ENCODE measurements at places on chromosomes 1 and 21.

- DNase-seq = no peak
These were observed 19.1 kb upstream of the PPIH start for GRCh38 chr1:42639116-42639515.

DNA sequence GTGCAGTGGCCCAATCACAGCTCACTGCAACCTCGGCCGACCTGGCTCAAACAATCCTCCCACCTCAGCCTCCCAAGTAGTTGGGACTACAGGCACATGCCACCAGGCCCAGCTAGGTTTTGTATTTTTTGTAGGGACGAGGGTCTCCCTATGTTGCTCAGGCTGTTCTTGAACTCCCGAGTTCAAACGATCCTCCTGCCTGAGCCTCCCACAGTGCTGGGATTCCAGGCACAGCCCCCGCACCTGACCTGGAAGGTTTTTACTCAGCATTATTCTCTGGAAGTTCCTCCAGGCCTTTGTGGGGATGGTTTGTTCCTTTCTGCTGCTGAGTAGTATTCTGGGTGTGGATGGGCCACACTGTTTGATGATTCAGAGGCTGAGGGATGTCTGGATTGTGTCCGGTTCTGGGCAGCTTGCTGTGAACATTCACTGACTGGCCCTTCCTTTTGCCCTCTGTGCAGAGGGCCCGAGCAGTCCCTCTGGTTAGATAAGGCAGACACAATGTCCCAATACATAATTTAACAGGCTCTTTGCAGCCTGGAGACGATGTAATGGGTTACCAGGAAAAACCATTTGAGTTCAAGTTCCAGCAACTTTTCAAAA, 6.0 kb upstream of the TRAPPC10 start:
- DNase-seq = no peak

GRCh38 chr1:78779831-78780230, 130.2 kb downstream of the IFI44 start:
- no peak for DNase-seq

- no peak for DNase-seq
These were observed 394.8 kb downstream of the PBX1 start for GRCh38 chr1:164953815-164954214.

DNA sequence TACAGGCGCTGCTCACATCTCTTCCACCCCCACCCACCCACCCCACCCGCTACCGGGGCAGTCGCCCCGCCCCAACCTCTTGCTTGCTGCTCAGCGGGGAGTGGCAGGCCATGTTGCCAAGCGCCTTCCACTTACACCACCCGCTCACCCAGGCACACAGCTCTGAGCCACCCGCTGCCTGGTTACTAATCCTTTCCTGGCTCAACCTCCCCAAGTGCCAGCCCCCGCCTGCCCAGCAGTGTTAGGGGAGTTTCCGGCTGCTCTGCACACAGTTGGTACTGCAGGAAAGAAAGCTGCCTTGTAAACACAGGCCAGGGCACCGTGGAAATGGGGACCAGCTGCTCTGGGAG, 56.2 kb downstream of the LACTBL1 start:
- DNase-seq = no peak

Measured in inflammatory macrophage (primary cell).